CD8-positive, alpha-beta memory T cell (primary cell): ENCODE measurements at places on chromosomes 6 and 20. TPM values are rescaled to one million over a fixed set of nuclear protein-coding genes. Genes with fewer than 3 reads are reported as not detected.

Gene CDH22
- not detected for polyA plus RNA-seq

Gene FAM83D
- 2.3 TPM for polyA plus RNA-seq

GRCh38 chr20:63123331-63123741, 92.6 kb downstream of the YTHDF1 start:
- H3K27me3 ChIP-seq, result no peaks in the 10 kb centered on the region
- H3K4me3 ChIP-seq, result no peak overlapping the region
- no peak for DNase-seq
- H3K36me3 ChIP-seq, result no peaks in the 10 kb centered on the region
- H3K4me1 ChIP-seq, result no peaks in the 10 kb centered on the region
- no peak overlapping the region for H3K27ac ChIP-seq

DNA sequence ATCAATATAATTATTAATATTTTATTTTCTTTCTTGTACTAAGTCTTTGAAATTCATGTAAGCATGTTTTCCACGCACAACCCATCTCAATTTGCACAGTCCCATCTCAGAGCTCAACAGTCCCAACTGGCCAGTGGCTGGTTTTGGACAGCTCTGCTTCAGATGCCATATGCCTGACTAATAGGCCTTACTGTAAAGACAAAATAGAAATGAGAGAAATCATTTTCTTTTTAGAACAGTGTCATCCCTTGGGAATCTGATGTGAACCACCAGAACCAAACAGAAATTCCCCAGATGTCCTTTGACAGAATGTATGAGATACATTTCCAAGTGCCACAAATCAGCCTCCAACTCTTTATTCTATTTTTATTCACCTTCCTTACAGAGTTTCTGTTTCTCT, 338.9 kb downstream of the ESR1 start:
- no peaks in the 10 kb centered on the region for H3K4me1 ChIP-seq
- no peak overlapping the region for H3K4me3 ChIP-seq
- peaks cover 66% of the 10 kb centered on the region for H3K36me3 ChIP-seq
- H3K27me3 ChIP-seq, result no peaks in the 10 kb centered on the region
- H3K27ac ChIP-seq, result no peak overlapping the region
